ENCODE measurements at places on chromosomes 3 and 15.

GRCh38 chr3:71759401-71759800 is 5.7 kb downstream of the GPR27 start:
- no peak for DNase-seq

- DNase-seq: no peak
Measured at GRCh38 chr3:59245859-59246501, 196.2 kb upstream of the CFAP20DC start.

- DNase-seq: no peak
Measured at GRCh38 chr3:141313093-141313683, 55.1 kb upstream of the ZBTB38 start.

DNA sequence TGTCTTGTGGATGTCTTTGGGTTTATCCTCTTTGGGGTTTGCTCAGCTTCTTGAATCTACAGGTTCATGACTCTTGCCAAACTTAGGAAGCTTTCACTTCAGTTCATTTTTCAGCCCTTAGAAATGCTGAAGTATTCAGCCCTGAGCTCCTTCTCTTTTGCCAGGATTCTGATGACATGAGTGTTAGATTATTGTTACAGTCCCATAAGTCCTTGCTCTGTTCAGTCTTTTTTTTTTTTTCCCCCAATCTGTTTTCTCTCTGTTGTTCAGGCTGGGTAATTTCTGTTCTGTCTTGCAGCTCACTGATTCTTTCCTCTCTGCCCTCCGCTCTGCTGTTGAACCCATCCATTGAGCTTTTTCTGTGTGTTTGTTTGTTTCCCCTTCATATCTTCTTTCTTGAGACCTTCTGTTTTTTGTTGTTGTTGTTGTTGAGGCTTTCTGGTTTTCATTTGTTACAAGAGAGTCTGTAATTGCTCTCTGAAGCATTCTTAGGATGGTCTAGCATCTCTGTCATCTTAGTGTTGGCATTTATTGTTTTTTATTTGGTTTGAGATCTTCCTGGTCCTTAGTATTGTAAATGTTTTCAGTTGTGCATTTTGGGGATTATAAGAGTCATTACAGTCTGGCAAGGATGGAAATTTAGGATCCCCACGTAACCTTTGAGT is 18.4 kb downstream of the LRCH3 start:
- DNase-seq: no peak

- DNase-seq: no peak
Measured at GRCh38 chr3:186452517-186452916, 90.5 kb upstream of the DGKG start.

GRCh38 chr15:89205991-89206585 is 15.3 kb downstream of the RLBP1 start:
- no peak for DNase-seq

GRCh38 chr3:64196236-64196929 is 28.9 kb downstream of the PRICKLE2 start:
- DNase-seq: no peak

DNA sequence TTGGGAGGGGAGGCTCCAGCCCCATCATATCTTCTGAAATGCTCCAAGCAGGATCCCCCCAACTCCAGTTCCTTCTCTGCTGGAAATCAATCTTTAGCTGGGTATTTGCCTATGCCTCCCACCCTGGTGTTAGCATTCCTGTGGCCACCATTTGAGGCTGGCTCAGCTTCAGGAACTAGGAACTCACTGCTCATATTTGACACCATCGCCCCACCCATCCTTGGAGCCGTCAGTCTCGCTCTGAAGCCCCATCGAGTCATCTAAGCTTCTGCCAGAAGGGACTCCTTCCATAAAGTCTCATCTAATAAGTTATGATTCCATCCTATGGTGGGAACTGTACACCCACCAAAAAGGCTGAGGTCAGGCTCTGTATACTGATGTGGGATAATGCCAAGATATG is 26.4 kb downstream of the PRKCD start:
- DNase-seq: no peak

- peak; percentile 69 for DNase-seq
Measured at GRCh38 chr15:92383519-92384324, 10.0 kb upstream of the ST8SIA2 start.

DNA sequence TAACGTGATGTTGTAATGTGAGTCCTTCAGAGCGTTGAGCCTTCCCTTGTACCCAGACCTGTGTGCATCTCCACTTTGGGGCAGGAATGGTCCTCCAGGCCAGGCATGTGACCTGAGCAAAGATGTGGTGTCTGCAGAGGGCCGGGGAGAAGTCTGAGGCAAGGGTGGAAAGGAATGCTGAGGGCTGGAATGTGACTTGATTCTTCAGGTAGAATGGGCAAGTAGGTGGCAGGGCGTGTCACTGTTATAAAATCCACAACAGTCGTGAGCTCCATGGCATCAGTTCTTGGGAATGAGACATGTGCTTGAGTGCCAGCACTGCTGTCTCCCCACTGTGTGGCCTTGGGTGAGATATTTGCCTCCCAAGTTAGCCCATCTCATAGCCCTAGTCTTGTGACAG is 24.0 kb upstream of the BSN start:
- no peak for DNase-seq

- DNase-seq: no peak
Measured at GRCh38 chr3:190192087-190192486, 71.4 kb upstream of the P3H2 start.

DNA sequence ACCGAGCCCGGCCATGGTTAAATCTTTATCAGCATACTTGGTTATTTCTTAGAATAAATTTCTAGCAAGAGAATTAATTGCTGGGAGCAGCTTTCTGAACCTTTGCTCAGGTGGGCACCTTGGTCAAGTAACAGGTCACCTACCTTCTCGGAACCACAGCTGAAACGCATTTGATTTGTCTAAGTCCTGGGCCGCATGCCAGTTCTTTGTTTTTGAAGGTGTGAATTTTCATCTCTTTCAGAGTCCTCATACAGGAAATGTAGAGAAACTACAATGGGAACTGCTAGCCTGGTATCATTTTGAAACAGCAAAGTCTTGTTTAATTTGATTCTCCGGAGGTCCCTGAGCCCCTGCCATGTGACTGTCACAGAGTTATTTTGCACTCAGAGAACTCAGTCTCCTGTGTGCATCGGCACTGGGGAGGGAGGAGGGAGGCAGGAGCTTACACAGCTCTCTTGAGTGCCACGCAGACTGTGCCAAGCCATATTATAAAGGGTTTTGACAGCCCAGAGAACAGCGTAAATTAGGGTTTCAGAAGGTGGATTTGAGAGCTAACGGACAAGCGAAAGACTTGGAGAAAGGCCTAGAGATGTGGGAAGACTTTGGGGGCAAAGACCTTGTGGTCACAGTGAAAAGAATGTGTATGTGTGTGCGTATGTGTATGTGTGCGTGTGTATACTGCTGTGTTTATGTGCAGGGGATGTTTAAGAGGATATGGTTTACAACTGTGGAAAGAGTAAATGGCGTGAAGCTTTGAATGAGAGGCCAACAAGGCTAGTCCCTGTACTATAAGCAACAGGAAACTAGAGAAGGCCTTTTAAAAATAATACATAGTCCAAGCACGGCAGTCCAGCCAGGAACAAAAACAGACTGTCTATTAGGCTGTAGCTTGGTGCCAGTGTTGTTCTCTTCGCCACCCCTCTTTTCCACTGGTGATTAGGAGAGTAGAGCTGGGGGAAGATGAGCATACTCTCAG is 61.8 kb upstream of the ATP13A3 start:
- no peak for DNase-seq

DNA sequence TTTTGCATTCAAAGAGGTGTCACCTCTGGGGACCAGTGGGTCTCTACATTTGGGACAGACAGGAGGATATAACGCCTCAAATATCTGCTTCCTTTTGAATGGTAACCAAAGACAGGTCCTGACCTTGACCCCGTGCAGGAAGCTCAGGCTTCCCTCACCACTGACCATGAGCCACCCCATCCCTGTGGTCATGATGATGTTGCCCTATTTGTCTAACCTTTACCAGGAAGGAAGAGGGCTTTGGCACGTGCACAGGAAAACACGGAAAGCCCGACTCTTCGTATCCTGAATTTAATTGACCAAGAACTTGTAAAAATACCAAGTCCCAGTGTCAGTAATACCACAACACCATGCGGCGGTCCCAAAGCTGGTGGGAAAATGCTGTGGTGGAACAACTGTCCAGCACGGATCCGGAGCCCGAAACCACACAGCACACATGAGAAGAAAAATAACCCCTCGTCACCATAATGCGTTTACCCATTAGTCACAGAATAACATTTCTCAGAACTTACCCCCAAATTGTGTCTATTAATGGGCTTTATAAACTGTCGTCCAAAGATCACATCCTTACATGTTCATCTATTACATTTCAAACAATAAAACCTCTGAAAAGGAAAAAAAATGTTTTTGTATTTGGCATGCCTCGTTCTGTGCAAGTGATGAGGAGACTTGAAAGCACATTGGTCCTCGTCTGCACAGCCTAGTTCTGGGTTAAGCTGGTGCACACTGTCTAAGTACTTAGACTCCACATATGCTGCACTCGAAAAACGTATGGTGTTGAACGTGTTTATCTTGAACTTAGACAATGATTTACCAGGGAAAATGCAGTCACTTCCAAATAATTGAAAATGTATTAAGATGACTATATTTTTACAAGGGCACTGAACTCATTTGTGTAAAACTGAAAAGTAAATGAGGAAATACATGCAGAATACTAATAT is 118.9 kb upstream of the IGF1R start:
- DNase-seq: peak; percentile 17

DNA sequence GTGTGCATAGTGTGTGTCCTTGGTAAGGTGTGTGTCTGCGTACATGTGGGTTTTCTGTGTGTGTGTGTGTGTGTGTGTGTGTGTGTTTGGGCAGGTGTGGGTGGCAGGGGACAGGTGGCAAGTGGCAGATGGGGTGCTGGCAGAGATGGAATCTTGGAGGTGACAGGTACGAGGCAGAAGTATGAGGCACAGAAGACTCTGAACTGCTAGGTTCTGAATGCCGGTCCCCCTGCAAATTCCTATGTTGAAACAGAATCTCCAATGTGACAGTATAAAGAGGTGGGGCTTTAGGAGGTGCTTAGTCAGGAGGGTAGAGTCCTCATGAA is 29.8 kb downstream of the SRPRB start:
- no peak for DNase-seq

DNA sequence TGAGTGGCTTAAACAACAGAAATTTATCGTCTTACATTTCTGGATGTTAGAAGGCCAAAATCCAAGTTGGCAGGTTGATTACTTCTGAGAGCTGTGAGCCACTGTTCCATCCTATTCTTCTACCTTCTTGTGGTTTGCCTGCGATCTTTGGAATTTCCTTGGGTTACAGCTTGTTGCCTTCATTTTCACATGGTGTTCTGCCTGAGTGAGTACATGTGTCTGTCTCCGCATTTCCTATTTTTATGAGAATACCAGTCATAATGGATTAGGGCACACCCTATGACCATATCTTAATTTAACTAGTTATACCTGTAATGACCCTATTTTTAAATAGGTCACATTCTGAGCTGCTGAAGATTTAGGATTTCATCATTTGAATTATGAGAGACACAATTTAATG is 294.3 kb downstream of the CNTN4 start:
- no peak for DNase-seq

DNA sequence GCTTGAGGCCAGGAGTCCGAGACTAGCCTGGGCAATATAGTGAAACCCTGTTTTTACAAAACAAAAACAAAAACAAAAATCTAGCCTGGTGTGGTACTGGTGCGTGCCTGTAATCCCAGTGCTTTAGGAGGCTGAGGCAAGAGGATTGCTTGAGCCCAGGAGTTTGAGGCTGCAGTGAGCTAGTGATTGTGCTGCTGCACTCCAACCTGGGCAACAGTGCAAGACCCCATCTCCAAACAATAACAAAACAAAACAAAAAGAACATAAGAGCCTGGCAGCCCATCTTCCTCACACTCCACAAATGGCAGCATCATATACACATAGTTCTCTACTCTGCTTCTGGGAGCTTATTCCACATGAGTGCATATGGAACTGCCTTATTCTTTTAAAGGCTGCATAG is 2.2 kb upstream of the TRH start:
- DNase-seq: no peak

- DNase-seq: no peak
Measured at GRCh38 chr3:87800516-87800915, 258.3 kb downstream of the CGGBP1 start.

GRCh38 chr3:104961851-104962250 is 404.9 kb upstream of the ALCAM start:
- no peak for DNase-seq

- DNase-seq: peak; percentile 84
Measured at GRCh38 chr3:38354588-38355330, 8.2 kb downstream of the XYLB start.

GRCh38 chr3:51477360-51477711 is 22.5 kb downstream of the DCAF1 start:
- DNase-seq: no peak

- DNase-seq: peak; percentile 72
Measured at GRCh38 chr15:84981711-84982300, at the start of gene PDE8A. TSS of gene PDE8A (plus strand) at chr15:84981856. CDS start at chr15:84982163, 307 bp downstream.

GRCh38 chr3:120090422-120090821 is 3.8 kb downstream of the GSK3B start:
- no peak for DNase-seq

- DNase-seq: peak; percentile 78
Measured at GRCh38 chr3:190581041-190581541, 67.2 kb downstream of the IL1RAP start.

Measured in NCI-H82 (cell line).